Nasal cavity respiratory epithelium epithelial cell of viscerocranial mucosa (primary cell): ENCODE measurements at places on chromosomes 3 and 15. TPM values are rescaled to one million over a fixed set of nuclear protein-coding genes. Genes with fewer than 3 reads are reported as not detected.

The MGLL gene
- 35.9 and 62.9 TPM in 2 replicates for total RNA-seq

The GJD2 gene
- not detected in 2 replicates for total RNA-seq

The NANOGP8 gene
- 0.07 TPM in 1 of 2 replicates, not detected in the other for total RNA-seq

The ANKRD34C gene
- total RNA-seq = not detected in 2 replicates

The MOBP gene
- total RNA-seq = not detected in 2 replicates

The DUOX1 gene
- total RNA-seq = 26.7 and 48.0 TPM in 2 replicates

The CD200R1 gene
- under 0.01 and 0.07 TPM in 2 replicates for total RNA-seq

The GPR87 gene
- total RNA-seq = 92.6 and 121 TPM in 2 replicates

The OR5H14 gene
- total RNA-seq = not detected in 2 replicates

The CCRL2 gene
- total RNA-seq = 0.07 TPM in 1 of 2 replicates, not detected in the other

The CLRN1 gene
- total RNA-seq = not detected in 2 replicates

The A4GNT gene
- not detected in 2 replicates for total RNA-seq

The LARP6 gene
- total RNA-seq = 30.5 and 42.7 TPM in 2 replicates

The LRTM1 gene
- total RNA-seq = not detected in 2 replicates

The C3orf20 gene
- total RNA-seq = not detected in 2 replicates

The GRK7 gene
- total RNA-seq = 0.07 TPM in 1 of 2 replicates, not detected in the other

The WNT7A gene
- total RNA-seq = 12.6 and 13.7 TPM in 2 replicates

The EIF3J gene
- 93.3 and 101 TPM in 2 replicates for total RNA-seq

The SLC28A1 gene
- not detected in 2 replicates for total RNA-seq

The COX17 gene
- total RNA-seq = 22.2 and 24.4 TPM in 2 replicates

The GTF2E1 gene
- total RNA-seq = 22.0 and 29.0 TPM in 2 replicates

The ST8SIA2 gene
- total RNA-seq = not detected in 2 replicates

The ASB14 gene
- total RNA-seq = not detected in 2 replicates

The RAD51 gene
- 0.28 and 0.34 TPM in 2 replicates for total RNA-seq

The VEPH1 gene
- 0.34 and 0.43 TPM in 2 replicates for total RNA-seq

The IL17RB gene
- total RNA-seq = under 0.01 and 0.07 TPM in 2 replicates

The SMCO1 gene
- total RNA-seq = not detected in 2 replicates

The TRANK1 gene
- 1.4 and 18.7 TPM in 2 replicates for total RNA-seq

The FEM1B gene
- 155 and 220 TPM in 2 replicates for total RNA-seq

The SIDT1 gene
- 0.34 and 2.3 TPM in 2 replicates for total RNA-seq

The ECE2 gene
- not detected in 2 replicates for total RNA-seq

The EPHB3 gene
- 11.3 and 38.6 TPM in 2 replicates for total RNA-seq

The ATP13A4 gene
- 1.7 and 6.2 TPM in 2 replicates for total RNA-seq

The DPPA2 gene
- total RNA-seq = not detected in 2 replicates

The GP5 gene
- total RNA-seq = under 0.01 TPM in 2 replicates
